Posterior cingulate gyrus (tissue), 11 donors: ENCODE measurements at places on chromosomes 7 and 10.

DNA sequence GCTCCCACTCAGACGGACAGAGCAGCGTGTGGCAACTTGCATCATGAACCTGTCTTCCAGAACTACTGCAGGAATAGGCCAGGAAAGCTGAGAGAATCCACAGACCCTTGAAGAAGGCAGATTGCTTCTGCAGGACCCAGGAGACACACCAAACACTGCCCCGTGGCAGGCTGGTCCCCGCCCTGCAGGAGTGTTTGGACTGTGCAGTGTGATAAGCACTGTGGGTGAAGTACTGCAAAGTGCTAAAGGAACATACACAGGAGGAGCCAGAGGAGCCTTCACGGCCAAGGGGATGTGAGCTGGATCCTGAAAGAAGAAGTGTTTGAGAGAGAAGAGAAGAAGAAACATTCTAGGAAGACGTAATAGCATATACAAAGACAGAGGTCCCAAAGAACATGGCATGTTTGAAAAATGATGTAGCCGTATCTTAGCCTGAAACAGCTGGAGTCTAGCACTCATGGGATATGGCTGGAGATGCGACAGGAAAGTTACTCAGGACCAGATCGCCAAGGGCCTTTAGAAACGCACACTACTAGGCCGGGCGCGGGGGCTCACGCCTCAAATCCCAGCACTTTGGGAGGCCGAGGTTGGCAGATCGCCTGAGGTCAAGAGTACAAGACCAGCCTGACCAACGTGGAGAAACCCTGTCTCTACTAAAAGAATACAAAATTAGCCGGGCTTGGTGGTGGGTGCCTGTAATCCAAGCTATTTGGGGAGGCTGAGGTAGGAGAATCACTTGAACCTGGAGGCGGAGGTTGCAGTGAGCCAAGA, 96.9 kb upstream of the RHEB start:
- DNase-seq, result no peak

- no peak for DNase-seq
Measured at GRCh38 chr7:117229350-117229749, 93.5 kb downstream of the WNT2 start.

GRCh38 chr7:41942468-41943093, 239.7 kb upstream of the INHBA start:
- no peak for DNase-seq

DNA sequence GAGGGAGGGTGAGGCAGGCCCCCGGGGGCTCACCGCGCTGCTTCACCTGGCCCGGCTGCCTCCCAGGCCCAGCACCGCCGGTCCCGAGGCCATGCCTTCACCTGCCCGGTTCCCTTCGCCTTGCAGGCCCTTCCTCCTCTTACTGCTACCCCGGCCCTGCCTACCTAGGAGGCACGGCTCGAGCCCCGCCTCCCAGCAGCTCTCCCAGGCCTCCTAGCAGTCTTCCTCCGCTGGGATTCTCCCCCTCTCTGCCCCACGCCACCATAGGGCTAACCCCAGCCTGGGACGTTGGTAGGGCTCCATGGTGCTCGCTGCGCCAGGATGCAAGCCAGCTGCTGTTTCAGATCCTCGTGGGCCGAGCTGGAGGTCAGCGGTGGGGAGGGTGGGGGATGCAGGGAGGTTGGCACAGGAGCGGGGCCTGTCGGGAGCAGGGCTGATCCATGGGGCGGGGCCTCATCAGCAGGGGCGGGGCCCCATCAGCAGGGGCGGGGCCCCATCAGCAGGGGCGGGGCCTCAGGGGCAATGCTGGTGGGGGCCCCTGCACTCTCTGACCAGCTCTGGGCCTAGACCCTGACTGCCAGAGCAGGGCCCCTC, 63.3 kb downstream of the RASGEF1A start:
- peak; percentile 13 for DNase-seq

- DNase-seq, result no peak
Measured at GRCh38 chr7:122847871-122848473, 38.3 kb downstream of the CADPS2 start.

GRCh38 chr10:77111611-77112550, 525.7 kb downstream of the KCNMA1 start:
- no peak for DNase-seq

DNA sequence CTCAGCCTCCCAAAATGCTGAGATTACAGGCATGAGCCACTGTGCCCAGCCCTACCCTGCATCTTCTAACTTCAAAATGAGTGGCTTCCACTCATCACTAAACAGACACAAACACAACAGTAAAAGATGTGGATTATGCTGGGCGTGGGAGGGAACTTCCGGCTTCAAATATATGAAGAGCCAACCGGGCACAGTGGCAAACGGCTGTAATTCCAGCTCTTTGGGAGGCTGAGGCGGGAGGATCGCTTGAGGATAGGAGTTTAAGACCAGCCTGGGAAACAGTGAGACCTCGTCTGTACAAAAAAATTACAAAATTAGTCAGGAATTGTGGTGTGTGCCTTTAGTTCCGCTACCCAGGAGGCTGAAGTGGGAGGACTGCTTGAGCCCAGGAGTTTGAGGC, 92.2 kb upstream of the GNA12 start:
- no peak for DNase-seq

DNA sequence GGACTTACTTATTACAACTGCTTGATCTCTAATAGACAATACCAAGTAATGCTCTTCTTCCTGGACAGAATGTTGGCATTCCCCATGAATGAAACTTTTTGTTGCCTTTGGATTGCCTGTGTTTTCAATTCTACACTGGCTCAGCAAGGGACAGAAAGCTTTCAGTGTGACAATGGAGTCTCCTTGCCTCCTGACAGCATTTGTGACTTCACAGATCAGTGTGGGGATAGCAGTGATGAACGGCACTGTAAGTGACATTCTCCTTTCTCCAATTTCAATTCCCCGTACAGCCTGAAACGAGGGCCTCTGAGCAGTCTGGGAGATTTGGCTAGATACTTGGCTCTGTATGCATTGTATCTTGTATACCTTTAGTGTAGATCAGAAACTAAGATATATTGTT, 290 bp downstream of the MALRD1 start:
- no peak for DNase-seq

- DNase-seq, result no peak
Measured at GRCh38 chr10:54800741-54801421, at the start of gene PCDH15. TSS of gene PCDH15 (minus strand) at chr10:54801231. CDS start at chr10:54664262, 136,969 bp downstream.

- no peak for DNase-seq
Measured at GRCh38 chr10:133013463-133013862, 71.1 kb upstream of the CFAP46 start.

- DNase-seq, result no peak
Measured at GRCh38 chr7:100951888-100952560, 2.7 kb downstream of the MUC3A start.

DNA sequence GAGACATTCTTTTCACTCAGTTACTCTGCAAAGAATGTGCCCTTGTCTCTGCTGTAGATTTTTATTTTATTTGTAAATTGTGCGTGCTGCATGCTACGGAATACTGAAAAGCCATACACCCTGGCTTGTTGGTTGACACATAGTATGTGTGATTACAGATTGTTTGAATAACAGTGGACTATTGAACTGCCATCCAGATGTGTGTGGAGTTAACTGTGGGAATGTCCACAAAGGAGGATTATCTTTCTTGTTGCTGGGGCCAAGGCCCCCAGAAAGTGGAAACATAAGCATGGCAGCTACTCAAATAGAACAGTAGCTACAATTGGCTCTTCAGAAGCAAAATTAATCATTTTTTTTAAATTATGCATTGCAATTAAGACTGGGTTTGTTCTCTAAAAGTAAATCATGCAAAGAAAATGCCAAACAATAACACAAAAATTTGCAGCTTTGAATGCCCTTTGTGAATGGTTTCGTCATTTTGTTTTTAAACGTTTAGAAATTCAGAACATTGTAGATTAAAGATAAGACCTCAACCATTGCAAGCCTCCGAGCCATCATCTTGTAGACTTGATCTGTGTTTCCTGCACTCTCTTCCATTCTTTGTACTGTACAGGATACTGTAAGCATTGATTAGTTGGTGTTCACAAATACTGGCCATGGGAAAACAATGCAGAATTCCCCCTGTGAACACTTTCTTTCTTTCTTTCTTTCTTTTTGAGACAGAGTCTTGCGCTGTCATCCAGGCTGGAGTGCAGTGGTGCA, 210.3 kb upstream of the TCF7L2 start:
- no peak for DNase-seq

- DNase-seq, result no peak
Measured at GRCh38 chr10:112950714-112951358, 789 bp downstream of the TCF7L2 start.

- no peak for DNase-seq
Measured at GRCh38 chr7:55133630-55134358, 115.0 kb downstream of the EGFR start.

DNA sequence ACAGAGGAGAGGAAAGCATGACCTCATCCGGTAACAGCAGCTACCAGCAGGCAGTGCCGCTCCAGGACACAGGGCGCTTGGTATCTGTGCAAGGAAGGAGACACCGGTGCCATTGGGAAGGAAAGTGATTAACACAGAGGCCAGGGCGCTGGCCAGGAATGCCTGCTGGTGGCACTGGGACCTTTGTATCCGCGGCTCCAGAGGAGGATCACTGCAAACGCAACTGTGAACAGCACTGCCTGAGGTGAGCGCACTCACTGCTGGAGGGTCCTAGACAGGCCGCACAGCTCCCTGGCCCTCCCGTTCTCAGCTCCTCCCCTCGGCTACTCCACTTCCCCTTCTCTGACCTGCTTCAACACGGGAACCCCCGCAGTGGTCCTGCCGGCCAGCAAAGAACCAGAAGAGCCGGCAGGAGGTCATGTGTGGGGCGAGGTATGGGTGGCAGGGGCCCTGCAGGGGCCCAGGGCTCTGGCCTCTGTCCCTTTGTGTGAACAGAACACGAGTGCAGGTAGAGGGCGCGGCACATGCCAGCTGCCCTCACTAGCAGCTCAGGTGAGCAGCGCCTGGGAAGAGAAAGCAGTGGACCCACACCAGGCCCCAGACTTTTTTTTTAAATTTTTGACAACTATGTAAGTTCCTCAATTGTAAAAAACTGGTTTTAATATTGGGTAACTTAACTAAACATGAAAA, 107.6 kb downstream of the VIPR2 start:
- DNase-seq, result no peak

- no peak for DNase-seq
Measured at GRCh38 chr10:66176772-66177171, 749.1 kb upstream of the LRRTM3 start.

- no peak for DNase-seq
Measured at GRCh38 chr10:8584666-8585065, 530.2 kb downstream of the GATA3 start.

DNA sequence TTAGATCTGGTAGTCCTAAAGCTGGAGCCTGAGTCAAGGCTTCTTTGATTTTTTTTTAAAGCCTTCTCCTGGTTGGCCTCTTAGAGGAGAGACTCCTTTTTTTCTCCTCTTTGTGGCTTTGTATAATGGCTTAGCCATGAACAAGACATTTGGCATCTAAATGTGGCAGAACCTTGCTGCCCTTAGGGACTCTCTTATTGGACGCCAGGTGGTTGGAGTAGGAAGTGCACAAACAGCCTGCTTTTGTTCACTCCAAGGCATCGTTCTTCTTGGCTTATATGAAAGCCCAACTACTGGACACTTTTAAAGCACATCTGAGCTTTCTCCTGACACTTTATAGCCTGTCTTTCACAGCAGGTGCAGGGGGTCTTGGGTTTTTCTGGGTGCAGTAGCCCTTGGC, 25.0 kb downstream of the ZPBP start:
- no peak for DNase-seq

GRCh38 chr10:132579027-132579859, 41.7 kb downstream of the INPP5A start:
- DNase-seq, result no peak

DNA sequence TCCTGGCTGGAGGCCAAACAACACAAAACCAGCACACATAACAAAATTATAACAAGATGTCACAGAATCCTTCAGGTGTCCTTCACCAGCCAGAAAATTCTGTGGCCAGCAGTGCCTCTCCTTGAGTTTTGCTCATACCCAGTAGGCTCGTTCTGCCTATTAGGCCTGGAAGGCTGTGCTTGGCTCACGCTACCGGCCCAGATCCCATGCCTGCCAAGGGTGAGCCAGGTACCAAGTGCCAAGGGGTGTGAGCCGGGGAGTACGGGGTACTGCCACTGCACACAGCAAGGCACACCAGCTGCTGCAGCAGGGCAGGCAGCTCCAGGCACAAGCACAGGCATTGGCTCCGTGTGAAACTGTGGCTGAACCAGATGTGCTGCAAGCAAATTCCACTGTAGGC, 1562.0 kb downstream of the REEP3 start:
- DNase-seq, result no peak

DNA sequence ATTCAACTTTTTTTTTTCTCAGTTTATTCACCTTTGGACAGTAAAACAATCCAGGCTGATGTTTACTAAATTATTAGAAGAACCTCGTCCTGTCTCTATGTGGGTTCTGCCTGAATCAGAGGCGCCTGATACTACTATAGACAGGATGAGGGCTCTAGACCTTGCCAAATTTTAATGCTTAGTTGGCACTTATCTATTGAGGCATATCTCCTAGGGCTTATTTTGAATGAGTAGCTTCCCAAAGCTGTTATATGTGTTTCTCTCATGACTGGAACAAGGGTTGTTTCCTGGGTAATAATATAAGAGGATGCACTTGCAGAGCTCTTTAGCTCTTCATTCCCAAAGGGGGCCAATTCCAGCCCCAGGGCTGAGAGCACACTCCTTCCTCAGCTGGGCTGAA, 23.6 kb downstream of the HECW1 start:
- no peak for DNase-seq

DNA sequence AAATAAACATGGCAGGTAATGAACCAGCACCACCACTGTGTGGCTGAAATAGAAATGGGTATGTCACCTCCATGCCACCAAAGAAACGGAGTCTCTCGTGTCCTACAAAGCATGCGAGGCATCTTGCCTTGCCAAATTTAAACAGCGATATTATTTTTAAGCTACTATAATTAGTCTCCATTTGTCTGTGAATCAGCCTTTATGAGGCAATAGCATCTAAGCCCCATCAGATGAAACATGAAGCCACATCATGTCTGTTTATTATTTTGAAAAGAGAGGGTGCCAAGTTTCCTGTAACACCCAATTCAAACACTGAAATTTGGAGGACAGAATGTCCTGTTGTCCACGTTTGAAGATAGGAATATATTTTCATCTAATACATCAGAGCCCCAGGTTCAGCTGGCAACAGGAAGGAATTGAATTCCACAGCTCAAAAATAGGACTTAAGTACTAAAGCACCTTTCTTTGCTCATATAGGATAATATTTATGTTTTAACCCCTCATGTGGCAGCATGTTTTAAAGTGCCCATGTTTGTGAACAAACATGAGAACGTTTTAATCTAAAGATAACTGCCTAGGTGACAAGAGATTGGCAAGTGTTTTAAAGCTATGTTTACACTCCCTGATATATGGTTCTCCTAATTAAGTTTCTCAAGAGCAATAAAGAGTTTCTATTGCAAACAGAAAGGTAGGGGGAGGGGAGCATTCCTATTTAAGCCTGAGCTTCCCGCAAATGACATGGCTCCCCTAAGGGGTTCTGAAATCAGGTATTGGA, 86.8 kb downstream of the SORBS1 start:
- DNase-seq, result no peak

DNA sequence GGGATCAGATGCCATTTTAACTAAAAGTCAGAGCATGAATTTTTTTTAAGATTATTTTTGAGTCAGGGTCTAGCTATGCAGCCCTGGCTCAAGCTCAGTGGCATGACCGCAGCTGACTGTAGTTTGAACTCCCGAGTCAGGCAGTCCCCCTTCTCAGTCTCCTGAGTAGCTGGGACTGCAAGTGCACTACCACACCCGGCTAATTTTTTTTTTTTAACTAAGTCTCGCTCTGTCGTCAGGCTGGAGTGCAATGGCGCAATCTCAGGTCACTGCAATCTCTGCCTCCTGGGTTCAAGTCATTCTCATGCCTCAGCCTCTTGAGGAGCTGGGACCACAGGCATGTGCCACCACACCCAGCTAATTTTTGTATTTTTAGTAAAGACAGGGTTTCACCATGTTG, 7.8 kb downstream of the TAS2R41 start:
- DNase-seq, result no peak

GRCh38 chr10:14111208-14111607, 219.5 kb downstream of the FRMD4A start:
- no peak for DNase-seq
